ENCODE measurements at places on chromosomes 11 and 22.
A peak's percentile ranks its signal among the peaks of the same experiment; 100 is the strongest.

DNA sequence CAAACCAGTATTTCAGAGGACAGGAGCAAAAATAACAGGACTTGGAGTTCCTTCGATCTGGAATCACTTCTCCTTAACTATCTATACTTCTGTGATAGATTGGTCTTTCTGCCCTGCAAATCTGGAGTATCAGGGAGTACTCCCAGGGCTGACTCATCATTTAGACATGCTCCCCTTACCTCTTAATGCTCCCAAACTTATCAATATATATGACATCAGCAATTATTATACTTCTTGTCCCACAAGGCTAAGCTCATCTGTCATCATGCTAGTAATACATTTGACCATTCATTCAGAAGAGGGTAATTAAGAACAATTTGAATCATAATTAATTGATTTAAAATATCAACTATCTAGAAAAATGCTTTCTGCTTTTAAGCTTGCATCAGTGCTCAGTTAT is 163.8 kb downstream of the SWAP70 start:
- no peak for DNase-seq

- peak; percentile 90 for DNase-seq
Observed at GRCh38 chr22:38051900-38052862, 5.0 kb upstream of the PICK1 start.

- DNase-seq, result no peak
Observed at GRCh38 chr11:110141812-110142211, 48.6 kb downstream of the ZC3H12C start.

GRCh38 chr11:70462818-70463477 is 64.6 kb downstream of the CTTN start:
- DNase-seq, result no peak
